Right ventricle myocardium inferior (tissue), 1 donor: ENCODE measurements at places on chromosomes 6 and 20. TPM values are rescaled to one million over a fixed set of nuclear protein-coding genes. Genes with fewer than 3 reads are reported as not detected.

GRCh38 chr6:76771059-76771634, 692.1 kb downstream of the HTR1B start:
- DNase-seq = no peak

DNA sequence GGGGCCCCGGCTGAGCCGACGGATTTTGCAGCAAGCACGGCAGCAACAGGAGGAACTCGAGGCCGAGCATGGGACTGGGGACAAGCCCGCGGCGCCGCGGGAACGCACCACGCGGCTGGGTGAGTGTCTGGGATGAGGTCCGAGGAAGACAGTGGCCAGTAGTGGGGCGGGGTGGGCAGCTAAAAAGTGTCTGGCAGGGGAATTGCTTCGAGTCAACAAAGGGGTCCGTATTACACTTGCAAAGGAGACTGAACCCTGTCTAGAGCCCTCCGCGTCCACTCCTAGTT, 356 bp downstream of the BYSL start:
- no peak for DNase-seq

Gene GTSF1L
- total RNA-seq = not detected

DNA sequence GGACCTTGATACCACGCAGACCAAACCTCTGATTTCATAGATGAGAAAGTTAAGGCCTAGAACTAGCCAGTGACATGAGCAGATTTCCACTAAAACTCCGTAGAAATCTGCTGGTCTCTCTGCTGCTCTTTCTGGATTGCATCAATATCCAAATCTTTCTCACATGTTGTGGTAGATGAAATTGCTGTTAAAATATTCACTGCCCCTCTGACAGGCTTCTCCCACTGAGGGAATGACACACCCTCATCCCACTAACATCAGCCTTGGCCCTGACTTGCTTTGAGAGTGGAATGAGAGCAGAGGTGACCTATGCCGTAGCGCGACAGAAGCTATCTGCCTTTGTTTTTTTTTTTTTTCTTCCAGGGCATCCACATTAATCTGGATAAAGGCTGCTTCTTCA, 20.4 kb upstream of the EXOC2 start:
- no peak for DNase-seq

GRCh38 chr6:151185148-151185547, 54.6 kb upstream of the AKAP12 start:
- no peak for DNase-seq

- no peak for DNase-seq
Measured at GRCh38 chr6:53112404-53112803, 36.2 kb downstream of the GCM1 start.

Gene RAB44
- total RNA-seq = 0.08 TPM

DNA sequence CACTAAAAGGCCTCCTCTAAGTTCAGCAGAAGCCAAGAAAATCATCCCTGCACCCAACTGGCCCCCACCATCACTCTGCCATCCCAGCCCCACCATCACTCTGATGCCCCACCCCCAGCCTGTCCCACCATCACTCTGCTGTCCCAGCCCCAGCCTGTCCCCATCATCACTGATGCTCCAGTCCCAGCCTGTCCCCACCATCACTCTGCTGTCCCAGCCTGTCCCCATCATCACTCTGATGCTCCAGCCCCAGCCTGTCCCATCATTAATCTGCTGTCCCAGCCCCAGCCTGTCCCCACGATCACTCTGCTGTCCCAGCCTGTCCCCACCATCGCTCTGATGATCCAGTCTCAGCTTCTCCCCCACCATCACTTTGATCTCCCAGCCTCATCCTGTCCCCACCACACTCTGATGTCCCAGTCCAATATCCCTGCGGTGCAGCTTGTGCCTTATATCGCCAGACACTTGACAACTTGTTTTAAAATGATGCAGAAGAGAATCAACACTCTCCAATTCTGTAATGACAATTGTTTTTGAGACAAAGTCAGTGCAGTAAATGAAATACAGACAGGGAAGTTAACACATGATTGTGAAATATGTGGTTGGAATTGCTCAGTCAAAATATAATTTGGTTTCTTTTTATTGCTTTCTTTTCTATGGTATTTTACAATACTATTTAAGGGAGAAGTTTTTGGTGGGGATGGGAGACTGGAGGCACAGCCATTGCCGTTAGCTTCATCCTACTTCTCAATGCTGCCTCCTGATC, 100.8 kb downstream of the TNFAIP3 start:
- no peak for DNase-seq

DNA sequence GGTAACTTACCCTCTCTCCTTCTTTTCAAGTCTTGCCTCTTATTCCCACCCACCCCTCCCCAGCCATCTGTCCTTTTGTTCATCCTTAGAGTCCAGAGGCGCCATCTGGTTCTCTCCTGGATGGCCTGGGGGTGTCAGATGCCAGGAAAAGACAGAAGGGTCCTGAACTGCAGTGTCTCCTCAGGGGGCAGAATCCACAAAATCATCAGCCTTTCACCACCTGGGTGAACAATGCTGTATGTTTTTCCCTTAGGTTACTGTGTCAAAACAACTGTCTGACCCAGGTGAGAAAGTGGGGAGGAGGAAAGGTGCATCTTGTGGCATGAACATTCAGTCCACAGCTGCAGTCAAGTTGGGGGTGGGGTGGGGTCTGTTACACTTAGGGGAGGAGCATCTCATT, 47.9 kb upstream of the FYN start:
- no peak for DNase-seq

Gene HS3ST5
- total RNA-seq = not detected

DNA sequence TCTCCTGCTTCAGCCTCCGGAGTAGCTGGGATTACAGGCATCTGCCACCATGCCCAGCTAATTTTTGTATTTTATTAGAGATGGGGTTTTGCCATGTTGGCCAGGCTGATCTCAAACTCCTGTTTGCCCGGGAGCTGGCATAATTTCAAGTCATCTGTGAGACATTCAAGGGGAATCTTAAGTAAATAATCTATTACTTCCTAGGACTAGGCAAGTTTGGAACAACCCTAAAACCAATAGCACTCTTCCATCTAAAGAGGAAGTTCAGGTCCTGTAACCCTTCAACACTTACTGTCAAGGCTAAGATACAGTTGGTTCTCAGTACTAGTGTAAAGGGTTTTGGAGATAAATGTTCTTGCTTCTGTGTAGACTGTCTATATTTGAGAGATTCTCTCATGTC, 267.8 kb upstream of the IRAK1BP1 start:
- no peak for DNase-seq

GRCh38 chr6:139590206-139590605, 215.8 kb upstream of the CITED2 start:
- no peak for DNase-seq

Gene ZKSCAN4
- total RNA-seq = 2.5 TPM

DNA sequence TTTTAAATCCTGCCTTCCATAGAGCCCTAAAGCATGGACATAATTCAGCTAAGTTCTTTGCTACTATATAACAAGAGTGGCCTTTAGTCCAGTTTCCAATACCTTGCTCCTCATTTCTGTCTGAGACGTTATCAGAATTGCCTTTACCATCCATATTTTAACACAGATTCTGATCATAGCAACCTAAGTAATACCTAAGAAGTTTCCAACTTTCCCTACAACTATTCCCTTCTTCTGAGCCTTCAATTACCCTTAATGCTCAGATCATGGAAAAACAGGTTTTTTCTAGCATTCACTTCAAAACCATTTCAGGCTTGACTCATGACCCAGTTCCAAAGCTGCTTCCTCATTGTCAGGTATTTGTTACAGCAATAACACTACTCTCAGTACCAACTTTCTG, 367.1 kb downstream of the C6orf118 start:
- no peak for DNase-seq

GRCh38 chr20:32707691-32708581, 34.2 kb upstream of the C20orf203 start:
- DNase-seq = no peak

GRCh38 chr6:85261271-85261670, 188.6 kb upstream of the NT5E start:
- DNase-seq = no peak

- DNase-seq = no peak
Measured at GRCh38 chr6:141415896-141416295, 716.8 kb upstream of the GJE1 start.

- no peak for DNase-seq
Measured at GRCh38 chr6:89058627-89059026, 21.9 kb upstream of the PNRC1 start.

DNA sequence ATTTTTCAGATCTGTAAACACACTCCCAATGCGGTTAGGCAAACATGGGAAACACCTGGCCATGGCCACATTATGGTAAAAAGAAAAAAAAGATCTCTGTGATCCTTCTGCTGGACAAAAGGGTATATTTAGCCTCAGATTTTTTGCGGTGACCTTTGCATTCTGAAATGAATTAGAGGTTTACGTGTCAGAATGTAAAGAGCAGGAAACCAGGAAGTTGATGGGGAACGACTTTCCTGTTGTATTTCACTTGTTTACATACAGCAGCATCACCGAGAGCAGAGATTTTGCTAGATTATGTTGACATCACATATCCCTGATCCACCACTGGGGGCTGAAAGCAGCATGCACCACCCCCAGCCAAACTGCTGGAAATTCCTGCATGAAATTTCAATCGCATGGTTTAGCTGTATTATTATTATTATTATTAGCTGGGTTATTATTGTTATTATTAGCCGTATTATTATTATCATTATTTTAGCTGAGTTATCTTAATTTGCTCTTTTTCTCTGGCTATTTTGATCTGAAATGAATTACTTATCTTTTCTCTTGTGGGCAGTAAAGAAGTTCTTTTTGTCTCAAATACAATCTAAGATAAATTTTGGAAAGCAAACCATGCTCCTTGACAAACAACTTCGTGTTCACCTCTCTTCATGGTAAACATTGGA, 189.4 kb downstream of the ZFP64 start:
- DNase-seq = no peak

GRCh38 chr20:33059741-33060390, 6.2 kb downstream of the BPIFB3 start:
- no peak for DNase-seq

- no peak for DNase-seq
Measured at GRCh38 chr6:56745081-56745480, 102.4 kb upstream of the DST start.

Gene COL19A1
- total RNA-seq = 1.2 TPM

Gene GRM4
- total RNA-seq = not detected

DNA sequence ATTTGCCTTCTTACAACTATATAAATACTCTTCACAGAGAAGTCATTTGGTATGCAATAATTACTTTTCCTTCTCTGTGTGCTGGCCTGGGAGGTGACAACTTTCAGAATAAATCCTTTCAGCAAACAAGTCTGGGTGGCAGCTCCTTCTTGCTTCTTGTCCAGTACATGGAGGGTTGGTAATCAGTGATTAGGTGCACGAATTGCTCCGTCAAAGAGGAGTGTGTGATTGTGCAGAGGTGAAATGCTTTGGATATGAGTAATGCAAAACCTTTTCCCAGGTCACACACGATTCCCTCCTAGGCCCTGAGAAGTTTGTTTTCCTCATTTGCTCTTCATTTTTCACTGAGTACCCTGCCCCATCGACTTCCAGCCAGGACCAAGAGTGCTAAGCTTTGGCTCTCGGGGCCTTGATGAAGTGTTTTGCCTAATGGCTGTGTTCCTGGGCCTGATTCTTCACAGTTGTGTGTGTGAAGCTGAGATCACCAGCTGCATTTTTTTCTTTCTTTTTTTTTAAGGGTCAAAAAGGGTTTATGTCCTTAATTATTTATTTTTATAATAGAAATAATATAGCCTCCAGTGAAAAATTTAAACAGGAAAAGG, 216.5 kb downstream of the ZMYND8 start:
- no peak for DNase-seq

DNA sequence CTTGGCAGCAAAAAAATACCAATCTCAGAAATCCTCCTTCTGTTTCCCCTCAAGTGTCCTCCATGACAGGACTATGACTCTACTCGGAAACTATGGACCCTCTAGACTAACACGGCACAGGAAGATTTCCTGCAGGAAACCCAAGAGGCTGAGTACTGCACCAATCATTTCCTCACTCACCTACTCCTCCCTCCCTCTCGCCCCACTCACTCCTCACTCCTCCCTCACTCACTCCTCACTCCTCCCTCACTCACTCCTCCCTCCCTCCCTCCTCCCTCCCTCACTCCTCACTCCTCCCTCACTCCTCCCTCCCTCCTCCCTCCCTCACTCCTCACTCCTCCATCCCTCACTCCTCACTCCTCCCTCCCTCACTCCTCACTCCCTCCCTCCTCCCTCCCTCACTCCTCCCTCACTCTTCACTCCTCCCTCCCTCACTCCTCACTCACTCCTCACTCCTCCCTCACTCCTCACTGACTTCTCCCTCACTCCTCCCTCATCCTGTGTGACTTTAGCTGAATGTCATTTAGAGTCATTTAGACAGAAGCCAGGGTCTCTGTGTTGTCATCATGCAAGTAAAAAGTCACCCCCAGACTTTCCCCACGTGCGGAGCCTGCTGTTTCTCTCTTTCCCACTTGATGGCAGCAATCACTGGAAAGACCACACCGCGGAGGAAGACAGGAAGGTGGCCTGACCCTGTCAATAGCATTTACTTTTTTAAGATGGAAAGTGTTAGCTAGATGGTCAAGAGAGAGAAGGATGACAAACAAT, 226.8 kb upstream of the PDE10A start:
- no peak for DNase-seq

- no peak for DNase-seq
Measured at GRCh38 chr6:9942131-9942530, 472.7 kb downstream of the TFAP2A start.

DNA sequence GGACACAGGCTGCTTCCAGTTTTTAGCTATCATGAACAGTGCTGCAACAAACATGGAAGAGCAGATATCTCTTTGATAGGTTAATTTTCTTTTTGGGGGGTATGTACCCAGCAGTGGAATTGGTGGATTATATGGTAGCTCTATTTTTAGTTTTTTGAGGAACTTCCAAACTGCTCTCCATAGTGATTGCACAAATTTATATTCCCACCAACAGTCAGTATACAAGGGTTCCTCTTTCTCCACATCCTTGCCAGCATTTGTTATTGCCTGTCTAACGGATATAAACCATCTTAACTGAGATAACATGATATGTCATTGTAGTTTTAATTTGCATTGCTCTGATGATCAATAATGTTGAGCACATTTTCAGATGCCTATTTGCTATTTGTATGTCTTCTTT, 237.6 kb downstream of the MMUT start:
- DNase-seq = no peak

GRCh38 chr6:149859938-149860337, 4.2 kb downstream of the LRP11 start:
- DNase-seq = no peak

Gene TMEM244
- not detected for total RNA-seq
